ENCODE measurements at places on chromosomes 6 and 20.
A peak's percentile ranks its signal among the peaks of the same experiment; 100 is the strongest.

- DNase-seq, result no peak
Measured at GRCh38 chr20:16816192-16816591, 68.0 kb downstream of the OTOR start.

DNA sequence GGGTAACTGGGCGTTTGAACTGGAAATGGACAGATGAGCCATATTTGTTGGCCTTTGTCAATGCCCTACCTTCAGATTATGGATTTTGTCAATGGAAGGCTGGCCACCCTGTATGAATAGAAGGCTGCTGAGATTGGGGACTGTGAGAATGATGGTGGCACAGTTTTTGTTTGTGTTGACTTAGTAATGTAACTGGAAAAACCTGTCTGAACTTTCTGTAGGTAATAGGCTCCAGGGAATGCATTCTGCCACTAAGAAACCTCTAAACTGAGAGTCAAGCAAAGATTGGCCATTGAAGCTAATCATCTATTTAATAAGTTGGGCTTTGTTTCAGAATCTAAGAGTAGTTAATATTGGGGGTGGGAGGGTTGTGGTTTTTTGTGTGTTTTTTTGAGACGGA lies 97.5 kb downstream of the FOXO3 start:
- no peak for DNase-seq

DNA sequence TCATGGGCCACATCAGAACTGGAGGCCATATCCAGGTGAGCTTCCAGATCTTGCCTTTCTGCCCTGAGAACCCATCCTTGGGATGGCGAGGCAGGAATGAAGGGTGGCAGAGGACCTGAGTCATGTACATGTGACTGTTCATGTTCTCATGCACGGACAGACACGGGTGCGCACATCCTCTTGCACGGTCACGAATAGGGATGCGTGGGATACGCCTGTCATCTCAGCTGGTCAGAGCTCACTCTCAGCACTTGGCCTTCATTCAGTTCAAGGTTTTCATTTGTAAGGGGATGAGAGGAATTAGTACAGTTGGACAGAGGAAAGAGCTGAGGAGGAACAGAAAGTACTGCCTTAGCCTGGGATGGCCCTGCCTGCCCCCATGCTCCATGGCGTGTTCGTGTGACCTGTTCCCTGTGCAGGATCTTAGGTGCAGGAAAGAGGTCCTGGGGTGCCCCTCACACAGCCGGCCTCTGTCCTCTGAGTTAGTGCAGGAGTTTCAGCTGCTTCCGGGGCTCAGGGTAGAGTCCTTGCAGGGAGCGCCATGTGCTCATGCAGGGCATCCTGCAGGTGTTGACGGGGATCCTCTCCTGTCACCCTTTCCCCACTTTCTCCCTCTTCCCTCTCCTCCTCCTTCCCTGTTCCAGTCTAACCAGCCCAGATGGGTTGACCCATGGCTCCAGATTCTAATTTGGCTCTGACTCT lies 173.4 kb downstream of the DTNBP1 start:
- DNase-seq, result no peak

GRCh38 chr6:35278708-35279107 lies 18.9 kb upstream of the DEF6 start:
- DNase-seq, result no peak

DNA sequence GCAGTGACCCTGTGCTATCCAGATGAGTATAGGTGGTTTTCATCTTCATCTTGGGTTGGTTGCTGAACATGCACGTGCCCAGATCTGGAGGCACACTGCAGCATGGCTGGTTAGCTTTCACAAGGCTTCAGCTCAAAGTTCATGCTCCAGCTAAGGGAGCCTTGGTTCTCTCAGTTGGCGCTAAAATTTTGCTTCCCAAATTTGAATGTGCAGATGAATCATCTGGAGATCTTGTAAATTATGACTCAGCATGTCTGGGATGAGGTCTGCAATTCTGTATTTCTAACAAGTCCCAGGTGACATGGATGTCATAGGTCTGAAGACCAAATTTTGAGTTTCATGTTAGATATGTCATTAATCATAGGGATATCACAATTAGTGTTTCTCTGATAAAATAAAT lies 230.8 kb downstream of the FOXA2 start:
- DNase-seq, result no peak

GRCh38 chr6:14450578-14450977 lies 333.0 kb downstream of the CD83 start:
- no peak for DNase-seq

DNA sequence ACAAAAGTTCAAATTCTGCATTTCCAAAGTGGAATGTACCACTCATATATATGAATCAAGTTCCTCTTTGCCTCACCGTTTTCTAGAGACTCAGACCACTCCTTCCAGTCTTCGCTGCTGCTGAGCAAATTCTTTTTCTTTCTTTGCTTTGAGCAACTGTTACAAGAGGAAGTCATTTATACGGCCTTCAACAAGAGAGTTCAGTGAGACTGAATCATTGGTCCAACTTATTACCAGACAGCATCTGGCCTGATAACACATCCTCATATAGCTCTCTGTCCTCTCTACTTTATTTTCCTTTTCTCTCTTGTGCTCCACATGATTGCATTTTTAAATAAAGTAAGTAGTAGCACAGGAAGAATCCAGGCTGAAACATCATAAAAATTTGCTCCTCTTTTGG lies 652.7 kb downstream of the PHF3 start:
- no peak for DNase-seq

GRCh38 chr6:144582939-144583613 lies 297.9 kb downstream of the UTRN start:
- DNase-seq, result peak; percentile 96

DNA sequence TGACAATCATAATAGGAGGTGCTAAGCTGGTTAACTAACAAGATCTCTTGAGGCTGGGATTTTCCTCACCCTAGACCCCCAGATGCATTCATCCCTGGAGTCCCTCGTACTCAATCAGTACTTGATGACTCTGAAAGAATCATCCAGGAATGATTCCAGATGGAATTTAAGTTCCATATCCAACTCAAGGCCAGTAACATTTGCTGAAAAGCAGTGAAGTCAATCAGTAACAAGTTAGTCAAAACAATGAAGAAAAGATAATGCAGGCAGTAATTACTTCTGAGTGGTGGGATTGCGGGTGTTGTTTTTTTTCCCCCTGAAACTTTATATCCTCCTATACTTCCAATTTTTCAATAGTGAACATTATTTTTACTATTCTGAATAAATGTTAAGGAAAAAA lies 18.6 kb downstream of the GMDS start:
- DNase-seq, result no peak

DNA sequence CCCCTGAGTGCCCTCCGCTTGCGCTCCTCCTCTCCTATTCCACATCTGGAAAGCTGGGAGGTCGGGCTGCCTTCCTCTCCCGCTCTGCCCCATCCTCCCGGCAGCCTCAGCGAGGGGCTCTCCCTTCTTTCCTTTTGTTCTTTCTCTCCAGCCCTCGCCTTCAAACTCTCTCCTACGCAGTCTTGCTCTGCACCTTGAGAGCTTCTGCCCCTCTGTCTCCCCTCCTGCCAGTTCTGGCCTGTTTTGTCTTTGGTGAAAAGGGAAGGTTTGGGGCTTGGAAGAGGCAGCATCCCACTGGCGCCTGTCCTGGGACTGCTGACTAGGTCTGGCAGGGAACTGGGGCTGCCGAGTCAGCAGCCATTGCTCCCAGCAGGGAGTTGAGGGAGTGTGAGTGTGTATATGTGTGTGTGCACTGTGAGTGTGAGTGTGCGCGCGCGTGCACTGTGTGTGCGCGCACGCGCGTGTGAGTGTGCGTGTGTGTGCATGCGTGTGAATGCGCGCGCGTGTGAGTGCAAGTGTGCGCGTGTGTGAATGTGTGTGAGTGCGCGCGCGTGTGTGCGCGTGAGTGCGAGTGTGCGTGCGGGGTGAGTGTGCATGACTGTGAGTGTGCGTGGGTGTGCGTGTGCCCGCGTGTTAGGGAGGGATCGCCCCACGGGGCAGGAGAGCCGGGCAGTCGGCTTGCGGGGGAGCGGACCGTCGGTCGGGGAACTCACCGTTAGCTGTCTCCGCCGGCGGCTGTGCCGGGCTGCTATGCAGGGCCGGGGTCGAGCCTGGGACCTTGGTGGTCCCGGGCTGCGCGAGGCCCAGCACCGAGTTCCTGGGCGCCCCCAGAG lies 523 bp downstream of the CPXM1 start:
- peak; percentile 33 for DNase-seq

- DNase-seq, result no peak
Measured at GRCh38 chr20:46122516-46123481, 4.7 kb downstream of the CD40 start.

GRCh38 chr6:35391240-35391968 lies 49.0 kb downstream of the PPARD start:
- peak; percentile 29 for DNase-seq

- DNase-seq, result peak; percentile 74
Measured at GRCh38 chr6:106609699-106610098, 19.6 kb downstream of the RTN4IP1 start.

- no peak for DNase-seq
Measured at GRCh38 chr20:17735959-17736621, 36.3 kb downstream of the BANF2 start.

DNA sequence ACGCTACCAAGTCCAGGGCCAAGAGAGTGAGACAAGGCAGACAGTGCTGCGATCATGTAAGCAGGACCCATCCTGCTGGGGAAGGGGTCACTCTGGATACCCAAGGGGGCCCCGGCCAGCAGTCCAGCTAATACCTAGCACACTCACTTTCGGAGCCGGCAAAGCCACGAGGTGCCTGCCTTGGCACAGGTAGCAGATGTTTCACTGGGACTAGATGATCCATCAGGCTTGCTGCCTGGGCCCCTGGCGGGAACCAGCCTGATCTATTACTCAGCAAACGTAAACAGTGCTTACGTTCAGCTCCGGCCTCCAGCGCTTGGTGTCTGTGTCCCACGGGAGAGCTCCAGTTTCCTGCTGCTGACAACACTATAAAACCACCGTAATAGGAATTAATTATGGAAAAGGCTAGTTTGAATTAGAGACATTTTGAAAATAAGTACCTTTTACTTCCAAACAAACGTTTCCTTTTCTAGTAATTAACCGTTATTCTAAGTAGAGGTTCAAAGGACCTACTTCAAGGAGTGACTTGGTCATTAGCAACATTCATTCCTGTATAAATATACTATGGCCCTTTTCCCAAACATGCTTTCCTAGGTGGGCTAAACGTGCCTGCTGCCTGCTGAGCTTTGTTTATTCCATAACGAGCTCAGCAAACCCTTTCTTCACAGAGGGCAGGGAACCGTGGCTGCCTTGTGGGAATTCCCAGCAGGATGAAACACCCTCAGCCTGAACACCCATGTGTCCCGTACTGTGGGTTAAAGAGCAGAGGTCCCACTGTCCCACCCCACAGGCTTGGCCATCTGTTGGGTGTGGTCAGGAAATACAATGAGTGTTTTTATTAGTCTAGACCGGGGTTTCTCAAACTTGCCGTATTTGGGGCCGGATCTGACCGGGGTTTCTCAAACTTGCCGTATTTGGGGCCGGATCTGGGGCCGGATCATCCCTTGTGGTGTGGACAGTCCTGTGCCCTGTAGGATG lies 18.4 kb downstream of the SLC22A23 start:
- DNase-seq, result no peak

DNA sequence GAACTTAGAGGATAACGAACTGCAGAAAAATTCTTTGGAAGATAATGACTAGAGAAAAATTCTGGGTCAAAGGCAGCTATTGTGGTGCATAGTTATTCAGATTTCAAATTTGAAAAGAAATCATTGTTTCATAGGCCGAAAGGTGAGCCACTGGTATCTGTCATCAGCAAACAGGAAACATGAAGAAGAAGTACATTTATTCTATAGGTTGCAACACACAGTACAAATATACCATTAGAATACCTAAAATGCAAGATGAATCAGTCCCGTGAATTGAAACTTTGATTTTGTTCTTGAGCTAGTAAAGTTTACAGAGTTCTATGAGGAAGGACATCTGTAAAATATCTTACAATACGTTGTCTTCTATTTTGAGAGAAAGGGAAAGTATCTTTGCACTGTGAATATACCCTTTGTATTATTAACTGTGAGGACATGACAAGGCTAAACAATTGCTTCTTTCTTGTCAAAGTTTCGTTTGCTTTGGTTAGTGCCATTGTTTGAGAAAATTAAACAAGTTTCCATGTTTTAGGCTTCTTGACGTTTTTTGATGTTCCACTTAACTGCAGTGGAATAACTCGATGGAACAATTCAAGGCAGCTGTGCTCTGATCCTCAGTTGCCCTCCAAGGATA lies 84.7 kb downstream of the HDGFL1 start:
- no peak for DNase-seq

DNA sequence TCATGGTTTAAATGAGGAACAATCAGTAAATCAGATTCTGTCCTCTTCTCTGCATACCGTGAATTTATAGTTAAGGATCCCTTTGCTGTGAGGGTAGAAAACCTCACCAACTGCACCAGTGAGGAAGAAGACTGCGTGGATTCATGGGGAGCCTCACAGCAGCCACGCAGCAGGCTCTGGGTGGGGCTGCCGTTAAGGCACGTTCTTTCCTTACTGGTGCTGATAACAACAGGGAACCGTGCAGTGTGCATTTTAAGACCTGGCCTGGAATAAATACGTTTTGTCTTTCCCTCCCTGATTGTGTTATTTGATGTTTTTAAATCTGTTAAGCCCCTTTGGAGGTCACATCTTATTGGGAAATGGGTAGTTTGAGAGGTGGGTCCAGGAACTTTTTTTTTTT lies 17.6 kb upstream of the MYLK2 start:
- no peak for DNase-seq

GRCh38 chr20:59004763-59005522 lies 2.1 kb downstream of the CTSZ start:
- no peak for DNase-seq

DNA sequence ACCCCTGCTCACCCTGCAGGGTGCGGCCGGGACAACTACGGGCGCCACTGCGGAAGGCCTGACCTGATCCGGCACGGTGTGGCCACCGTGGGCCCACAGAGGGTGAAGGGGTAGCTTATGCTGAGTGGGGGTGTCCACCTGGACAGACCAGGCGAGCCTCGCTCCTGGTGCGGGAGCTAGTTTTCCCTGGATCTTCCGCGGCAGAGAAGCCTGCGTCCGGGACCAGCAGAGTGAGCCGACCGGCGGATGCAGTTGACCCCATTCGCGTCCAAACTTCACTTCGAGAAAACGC lies 38.2 kb downstream of the NCR2 start:
- no peak for DNase-seq

DNA sequence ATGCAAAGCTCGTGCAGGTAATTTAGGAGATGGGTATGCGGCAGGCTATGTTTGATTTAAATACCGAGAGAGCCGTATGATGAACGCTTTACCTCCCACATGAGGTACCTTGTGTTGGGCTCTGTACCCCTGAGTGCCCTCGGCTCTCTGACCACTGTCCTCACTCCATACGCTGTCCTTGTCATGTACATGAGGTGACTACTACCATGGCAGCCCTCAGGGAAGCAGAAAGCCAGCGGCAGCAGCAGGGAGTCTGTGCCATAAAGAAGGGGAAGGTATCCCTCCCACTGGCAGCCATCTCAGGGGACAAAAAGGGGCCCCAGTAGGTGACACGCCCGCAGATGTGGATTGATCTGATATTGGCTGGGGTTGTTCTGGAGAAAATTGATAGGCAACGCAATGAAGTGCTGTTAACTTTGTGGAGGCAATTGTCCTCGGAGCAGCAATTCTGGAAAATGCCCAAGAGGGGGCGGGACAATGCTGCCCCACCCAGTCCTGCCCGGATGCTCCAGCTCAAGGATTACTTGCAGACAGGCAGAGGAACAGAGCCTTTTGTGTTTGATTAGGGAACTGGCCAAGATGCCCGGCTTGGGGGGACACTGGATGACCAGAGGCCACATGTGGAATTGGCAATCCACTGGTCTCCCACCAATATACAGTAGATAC lies 38.0 kb upstream of the HSF2 start:
- DNase-seq, result no peak

GRCh38 chr6:3773678-3774298 lies 22.3 kb upstream of the PXDC1 start:
- DNase-seq, result no peak

GRCh38 chr6:161418463-161418945 lies 144.6 kb upstream of the AGPAT4 start:
- DNase-seq, result no peak
